RWPE2 (cell line): ENCODE measurements at places on chromosomes 5 and 9.

- DNase-seq, result no peak
Observed at GRCh38 chr5:74044936-74045335, 418.9 kb downstream of the ARHGEF28 start.

DNA sequence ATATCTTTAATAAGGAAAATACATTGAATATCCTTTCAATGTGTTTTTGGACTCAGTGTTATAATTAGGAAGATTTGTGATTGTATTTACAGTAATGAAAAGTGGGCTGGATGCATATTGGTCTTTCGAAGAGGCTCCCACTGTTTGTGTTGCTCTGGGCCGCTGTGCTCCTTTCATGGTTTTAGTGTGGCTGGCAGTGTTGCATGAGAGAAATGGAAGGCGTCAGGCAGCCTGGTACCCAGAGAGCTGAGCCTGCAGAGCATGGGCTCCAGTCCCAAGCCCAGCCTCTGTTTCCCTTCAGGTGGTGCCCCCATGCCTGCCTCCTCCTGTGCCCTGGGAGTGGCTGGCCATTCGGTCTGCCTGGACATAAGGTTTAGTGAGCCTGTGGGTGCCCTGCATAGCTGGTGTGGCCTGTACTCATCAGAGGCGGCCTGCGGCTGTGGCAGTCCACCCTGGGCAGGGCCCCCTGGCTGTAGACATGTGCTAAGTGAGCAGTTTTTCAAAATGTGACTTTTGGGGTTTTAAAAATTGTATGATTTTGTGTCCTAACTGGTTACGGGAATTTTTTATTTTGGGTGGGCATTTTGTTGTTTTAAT, 27.4 kb upstream of the FAM120AOS start:
- no peak for DNase-seq

DNA sequence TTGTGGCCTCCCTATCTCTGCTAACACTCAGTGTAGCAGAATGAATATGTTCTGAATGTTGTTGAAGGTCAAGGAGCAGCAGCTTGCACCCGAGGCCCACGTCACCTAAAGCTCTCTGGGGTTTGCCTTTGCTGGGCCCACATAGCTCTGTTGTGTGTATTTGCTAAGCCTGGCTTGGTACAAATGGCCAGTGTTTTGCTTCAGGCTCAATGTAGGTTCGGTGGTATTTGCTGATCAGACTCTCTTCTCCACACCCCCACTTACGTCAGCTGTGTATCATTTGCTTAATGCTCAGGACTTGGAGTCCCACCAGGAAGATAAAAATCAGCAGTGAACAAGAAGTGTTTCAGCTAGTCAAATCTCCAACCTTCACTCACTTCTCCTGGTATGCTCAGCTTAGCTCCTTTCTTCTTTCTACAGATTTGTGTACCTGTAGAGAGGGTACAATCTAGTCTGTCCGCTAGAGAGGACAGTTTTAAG, 4.8 kb upstream of the RFESD start:
- DNase-seq, result no peak

- no peak for DNase-seq
Observed at GRCh38 chr5:149794041-149794440, 63.9 kb downstream of the PPARGC1B start.

- DNase-seq, result no peak
Observed at GRCh38 chr9:121325387-121325786, 44.7 kb downstream of the STOM start.

DNA sequence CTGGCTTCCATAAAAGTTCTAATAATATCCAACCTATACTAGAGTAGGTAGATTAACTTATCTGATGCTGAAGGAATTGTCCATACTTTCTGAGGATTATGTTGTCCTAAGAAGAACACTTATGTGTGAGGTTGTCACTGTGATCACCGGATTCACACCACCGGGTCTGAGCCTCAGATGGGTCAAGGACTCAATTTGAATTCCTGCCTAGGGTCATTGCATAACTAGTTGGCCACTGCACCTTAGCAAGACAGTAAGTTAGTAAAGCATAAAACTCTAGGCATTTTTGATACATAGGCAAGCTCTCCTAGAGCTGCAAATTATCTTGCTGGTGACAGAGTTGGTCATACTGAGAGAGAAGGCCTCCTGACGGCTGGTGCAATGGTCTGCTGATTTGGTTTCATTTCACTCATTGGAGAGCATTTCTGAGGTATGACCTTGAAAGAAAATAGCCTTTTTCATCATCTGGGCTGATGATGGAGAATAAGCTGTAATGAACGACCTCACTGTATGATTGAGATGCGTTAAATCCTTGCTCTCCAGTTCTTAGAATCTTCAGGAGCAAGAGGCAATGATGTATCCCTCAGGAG, 72.0 kb upstream of the CKMT2 start:
- DNase-seq, result no peak

- no peak for DNase-seq
Observed at GRCh38 chr5:80071510-80072021, 36.4 kb downstream of the THBS4 start.

- DNase-seq, result no peak
Observed at GRCh38 chr5:77991084-77991483, 214.9 kb upstream of the TBCA start.

- DNase-seq, result no peak
Observed at GRCh38 chr9:84990416-84990815, 320.9 kb downstream of the NTRK2 start.

DNA sequence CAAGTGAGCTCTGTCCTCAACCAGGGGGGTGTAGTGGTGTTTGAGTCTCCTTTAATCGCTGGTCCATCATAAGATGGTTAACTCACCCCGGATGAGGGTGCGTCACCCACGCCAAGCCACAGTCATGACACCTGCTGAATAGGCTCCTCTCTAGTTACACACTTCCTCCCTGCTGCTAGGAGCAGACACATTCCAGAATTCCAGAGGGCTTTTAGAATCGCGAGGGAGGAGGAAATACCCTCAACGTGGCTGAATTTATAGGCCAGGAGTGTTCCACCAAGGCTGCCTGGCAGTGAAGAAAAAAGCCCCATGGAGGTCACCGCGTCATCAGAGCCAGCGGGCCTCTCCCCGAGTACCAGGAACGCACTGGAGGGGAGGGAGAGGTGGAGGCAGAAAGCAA, 5.1 kb downstream of the GLRX start:
- DNase-seq, result no peak

GRCh38 chr9:37300620-37301019, 121.9 kb upstream of the GRHPR start:
- no peak for DNase-seq

- DNase-seq, result no peak
Observed at GRCh38 chr5:664343-664993, 28.7 kb downstream of the TPPP start.

GRCh38 chr9:91835632-91836031, 114.4 kb downstream of the ROR2 start:
- DNase-seq, result no peak

- DNase-seq, result no peak
Observed at GRCh38 chr5:155905364-155905763, 421.6 kb upstream of the SGCD start.

DNA sequence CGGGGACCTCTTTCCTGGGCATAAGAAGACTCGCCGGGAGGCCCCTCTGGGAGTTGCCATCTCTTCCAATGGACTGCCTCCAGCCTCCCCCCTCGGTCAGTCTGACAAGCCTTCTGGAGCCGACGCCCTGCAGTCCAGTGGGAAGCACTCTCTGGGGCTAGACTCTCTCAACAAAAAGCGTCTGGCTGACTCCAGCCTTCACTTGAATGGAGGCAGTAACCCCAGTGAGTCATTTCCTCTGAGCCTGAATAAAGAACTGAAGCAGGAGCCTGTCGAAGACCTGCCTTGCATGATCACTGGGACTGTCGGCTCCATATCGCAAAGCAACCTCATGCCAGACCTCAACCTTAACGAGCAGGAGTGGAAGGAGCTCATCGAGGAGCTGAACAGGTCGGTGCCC, 28.4 kb upstream of the LTC4S start:
- no peak for DNase-seq

GRCh38 chr9:90478821-90479220, 163.8 kb downstream of the DIRAS2 start:
- DNase-seq, result no peak

DNA sequence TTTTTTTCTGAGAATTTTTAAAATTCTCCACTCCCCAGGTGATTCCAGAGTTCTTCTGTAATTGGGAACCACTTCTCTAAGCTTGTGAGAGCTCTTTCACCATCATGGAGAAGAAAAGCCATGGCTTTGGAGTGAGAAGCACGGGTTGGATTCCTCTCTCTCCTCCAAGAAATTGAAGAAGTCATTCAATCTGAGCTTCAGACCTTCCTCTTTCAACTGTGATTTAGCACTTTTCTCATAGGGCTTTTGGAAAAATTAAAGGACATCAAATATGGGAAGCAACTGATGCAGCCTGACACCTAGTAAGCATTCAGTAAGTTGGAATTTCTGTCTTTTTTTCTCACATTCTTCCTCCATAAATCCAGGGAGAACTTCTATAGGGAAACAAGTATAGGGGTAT, 580.4 kb upstream of the KLF4 start:
- no peak for DNase-seq

DNA sequence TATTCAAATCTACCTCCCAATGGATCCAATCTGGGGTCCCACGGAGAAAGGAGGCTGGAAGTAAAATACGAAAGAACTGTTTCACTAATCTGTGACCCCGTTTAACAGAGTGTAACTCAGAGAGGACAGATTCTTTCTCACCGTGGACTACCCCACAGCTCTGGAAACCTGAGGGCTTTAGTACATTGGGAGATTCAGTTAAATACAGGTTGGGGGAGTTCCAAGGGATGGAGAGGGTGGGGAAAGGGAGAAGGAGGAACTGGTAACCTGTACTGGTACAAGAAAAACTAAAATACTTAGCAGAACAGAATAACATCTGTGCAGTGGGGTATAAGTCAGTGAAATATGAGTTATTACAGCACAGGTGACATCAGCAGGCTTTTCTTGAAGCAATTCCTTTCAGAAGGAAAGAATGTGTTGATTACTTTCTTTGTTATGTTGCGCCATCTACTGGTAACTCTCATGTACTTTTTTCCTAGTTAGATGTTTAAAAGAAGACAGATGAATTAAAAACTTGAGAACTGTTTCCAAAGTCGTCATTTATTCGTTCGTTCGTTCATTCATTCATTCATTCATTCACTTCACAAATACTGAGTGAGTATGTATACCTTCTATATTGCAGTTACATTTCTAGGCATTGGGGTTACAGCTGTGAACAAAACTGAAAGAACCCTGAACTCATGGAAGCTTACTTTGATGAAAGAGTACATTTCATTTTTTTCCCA, 30.0 kb upstream of the STOM start:
- DNase-seq, result no peak

DNA sequence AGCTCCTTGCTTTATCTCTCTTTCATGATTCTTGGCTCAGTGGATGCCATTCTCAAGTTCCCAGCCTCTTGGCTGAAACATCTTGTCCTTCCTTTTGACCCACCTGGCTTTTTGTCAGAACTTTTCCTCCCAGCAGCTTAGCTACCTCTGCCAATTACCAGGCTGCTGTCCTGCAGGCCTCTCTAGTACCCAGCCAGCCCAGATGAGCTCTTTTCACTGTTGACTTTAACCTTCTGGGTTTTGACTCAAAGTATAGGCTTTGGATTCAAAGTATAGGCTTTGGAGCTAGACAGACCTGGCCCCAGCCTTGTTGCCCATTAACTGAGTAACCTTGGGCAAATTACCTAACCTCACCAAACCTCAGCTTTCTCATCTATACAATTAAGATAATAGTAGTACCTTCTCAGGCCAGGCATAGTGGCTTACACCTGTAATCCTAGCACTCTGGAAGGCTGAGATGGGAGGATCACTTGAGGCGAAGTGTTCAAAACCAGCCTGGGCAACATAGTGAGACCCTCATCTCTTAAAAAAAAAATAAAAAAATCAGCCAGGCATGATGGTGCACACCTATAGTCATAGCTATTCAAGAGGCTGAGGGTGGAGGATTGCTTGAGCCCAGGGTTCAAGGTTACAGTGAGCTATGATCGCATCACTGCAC, 6.6 kb upstream of the TMEFF1 start:
- DNase-seq, result no peak

- DNase-seq, result no peak
Observed at GRCh38 chr5:35198075-35198474, 32.2 kb downstream of the PRLR start.

DNA sequence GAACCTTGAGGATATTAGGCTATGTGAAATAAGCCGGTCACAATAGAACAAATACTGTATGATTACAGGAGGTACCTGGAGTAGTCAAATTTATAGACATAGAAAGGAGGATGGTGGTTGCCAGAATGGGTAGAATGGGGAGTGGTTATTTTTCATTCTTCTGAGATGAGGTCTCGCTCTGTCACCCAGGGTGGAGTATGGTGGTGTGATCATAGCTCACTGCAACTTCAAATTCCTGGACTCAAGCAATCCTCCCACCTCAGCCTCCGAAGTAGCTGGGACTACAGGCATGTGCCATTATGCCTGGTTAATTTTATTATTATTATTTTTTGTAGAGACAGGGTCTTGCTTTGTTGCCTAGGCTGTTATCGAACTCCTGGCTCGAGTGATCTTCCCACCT, 27.1 kb downstream of the SH3PXD2B start:
- no peak for DNase-seq

DNA sequence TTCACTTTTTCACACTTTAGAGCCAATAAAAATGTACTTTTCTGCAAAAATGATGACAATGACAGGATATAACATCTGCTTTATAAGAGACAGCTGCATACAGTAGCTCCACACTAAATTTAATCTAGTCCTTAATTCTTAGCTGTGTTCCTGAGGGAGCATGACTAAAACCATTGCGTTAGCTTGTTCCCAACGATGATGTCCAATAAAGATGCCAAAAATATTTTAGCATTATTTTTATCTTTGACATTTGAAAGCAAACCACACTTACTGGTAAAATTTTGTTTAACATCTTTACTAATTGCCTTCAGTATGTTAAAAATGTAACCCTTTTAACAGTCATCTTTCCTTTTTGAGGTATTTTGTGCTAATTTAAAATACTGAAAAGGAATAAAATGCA, 382.7 kb downstream of the CHSY3 start:
- DNase-seq, result no peak

GRCh38 chr5:73495772-73496335, 2.4 kb upstream of the BTF3 start:
- no peak for DNase-seq

- DNase-seq, result no peak
Observed at GRCh38 chr5:34051374-34051980, 8.5 kb upstream of the C1QTNF3 start.

GRCh38 chr5:149355688-149356087, 2.2 kb upstream of the PCYOX1L start:
- no peak for DNase-seq

GRCh38 chr9:81814794-81815464, 113.3 kb upstream of the SPATA31D4 start:
- no peak for DNase-seq

DNA sequence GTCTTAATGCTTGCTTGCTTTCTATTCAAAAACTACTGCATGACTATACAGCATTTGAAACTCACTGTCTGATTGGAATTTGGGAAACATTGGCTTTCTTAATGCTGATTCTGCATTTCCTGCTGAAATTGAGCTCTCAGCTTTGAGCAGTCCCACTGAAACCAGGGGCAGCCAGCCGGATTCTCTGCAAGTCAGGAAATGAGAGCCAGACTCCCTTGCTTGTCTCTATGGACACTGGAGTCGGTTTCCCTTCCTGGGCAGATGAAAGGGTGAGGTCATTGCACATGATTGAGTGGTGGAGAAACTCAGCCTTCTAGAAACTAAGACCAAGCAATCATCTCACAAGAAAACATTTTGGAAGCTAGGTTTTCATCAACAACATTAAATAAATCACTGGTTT, 119.7 kb upstream of the SPATA31C2 start:
- DNase-seq, result no peak

- DNase-seq, result no peak
Observed at GRCh38 chr9:133522073-133522910, 2.5 kb downstream of the MYMK start.
